ENCODE measurements at places on chromosomes 16 and 17. TPM values are rescaled to one million over a fixed set of nuclear protein-coding genes. Genes with fewer than 3 reads are reported as not detected.
A peak's percentile ranks its signal among the peaks of the same experiment; 100 is the strongest.

- no peaks in the 10 kb centered on the region for H3K4me1 ChIP-seq
- H3K4me3 ChIP-seq: no peak overlapping the region
- peaks cover 53% of the 10 kb centered on the region for H3K27me3 ChIP-seq
- H3K27ac ChIP-seq: no peak overlapping the region
- no peak for DNase-seq
- no peaks in the 10 kb centered on the region for H3K36me3 ChIP-seq
These were observed 27.7 kb downstream of the TBC1D3B start for GRCh38 chr17:36148559-36149295.

DNA sequence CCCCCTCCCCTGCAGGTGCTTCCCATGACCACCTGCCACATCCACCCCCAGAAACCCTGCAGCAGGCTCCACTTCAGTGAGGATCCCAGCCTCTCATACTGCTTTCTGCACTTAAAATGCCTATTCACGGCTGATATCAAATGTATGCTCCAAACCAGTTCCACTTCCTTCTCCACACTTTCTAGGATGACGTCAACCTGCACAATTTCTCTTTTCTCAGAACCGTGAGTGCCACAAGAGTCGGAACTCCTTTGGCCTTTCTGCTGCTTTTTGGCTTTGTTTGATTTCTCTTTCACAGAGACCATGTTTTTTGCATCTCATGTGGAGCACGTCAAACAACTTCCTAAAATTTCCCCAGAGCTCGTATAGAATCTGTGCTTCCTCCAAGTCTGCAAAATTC, 378.8 kb upstream of the TNRC6C start:
- DNase-seq: no peak
- H3K4me3 ChIP-seq: no peak overlapping the region
- H3K4me1 ChIP-seq: no peaks in the 10 kb centered on the region
- no peaks in the 10 kb centered on the region for H3K36me3 ChIP-seq
- H3K27ac ChIP-seq: no peak overlapping the region
- H3K27me3 ChIP-seq: peaks cover 29% of the 10 kb centered on the region

DNA sequence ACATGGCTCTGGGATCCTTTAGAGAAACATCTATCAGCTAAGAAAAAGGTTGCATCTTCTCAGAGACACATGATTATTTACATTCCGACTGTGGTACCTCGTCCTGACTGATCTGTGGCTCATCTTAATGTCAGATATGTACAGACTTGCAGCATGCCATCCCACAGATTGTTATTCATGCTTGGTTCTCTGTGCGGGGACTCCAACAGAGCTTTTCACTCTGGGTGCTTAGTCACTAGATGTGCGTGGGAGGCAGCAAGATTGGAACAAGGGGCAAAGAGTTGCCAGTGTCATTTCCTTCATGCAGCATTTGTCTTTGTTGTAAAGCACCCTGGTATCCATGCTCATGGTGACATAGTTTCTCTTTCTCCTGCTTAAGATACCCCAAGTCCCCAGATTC, 179.1 kb upstream of the CACNG5 start:
- no peak overlapping the region for H3K27ac ChIP-seq

DNA sequence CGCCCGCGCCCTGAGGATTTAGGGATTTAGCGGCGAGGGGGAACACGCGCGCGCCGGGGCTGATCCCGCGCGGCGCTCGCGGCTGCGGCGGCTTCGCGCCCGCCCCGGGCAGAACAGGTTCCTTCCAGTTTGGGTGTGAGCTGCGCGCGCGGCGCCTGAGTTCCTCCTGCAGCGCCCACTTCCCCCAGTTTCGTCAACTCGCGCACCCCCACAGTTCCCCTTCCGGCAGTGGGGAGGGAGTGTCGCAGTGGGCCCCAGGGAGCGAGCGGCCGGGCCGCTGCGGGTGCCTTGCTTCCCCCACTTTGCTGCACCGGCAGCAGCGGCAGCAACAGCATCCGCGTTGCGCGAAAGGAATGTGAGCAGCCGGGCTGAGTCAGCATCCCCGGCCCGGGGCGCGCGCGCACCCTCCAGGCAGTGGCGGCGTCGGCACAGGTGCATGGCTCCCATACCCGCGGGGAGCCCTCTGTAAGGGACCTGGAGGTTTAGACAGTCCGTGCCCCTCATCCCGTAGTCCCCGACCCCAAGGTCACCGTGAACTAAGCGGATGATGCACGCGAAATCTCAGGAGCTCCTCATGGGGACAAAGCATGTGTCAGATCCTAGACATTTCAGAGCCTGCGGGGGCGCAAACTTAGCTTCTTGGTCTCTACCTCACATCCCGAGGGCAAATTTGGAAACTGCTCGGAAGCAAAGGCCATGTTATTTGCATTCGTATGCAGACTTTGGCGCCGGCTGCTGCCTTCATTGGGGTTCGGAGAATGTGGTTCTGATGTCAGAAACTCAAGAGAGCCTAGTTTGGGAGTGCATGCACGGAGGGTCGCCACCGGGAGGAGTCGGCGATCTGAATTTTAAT, 767 bp downstream of the ARSG start:
- peak overlapping the region; percentile 64 for H3K27ac ChIP-seq
- H3K4me1 ChIP-seq: peaks cover 14% of the 10 kb centered on the region
- no peaks in the 10 kb centered on the region for H3K36me3 ChIP-seq

DNA sequence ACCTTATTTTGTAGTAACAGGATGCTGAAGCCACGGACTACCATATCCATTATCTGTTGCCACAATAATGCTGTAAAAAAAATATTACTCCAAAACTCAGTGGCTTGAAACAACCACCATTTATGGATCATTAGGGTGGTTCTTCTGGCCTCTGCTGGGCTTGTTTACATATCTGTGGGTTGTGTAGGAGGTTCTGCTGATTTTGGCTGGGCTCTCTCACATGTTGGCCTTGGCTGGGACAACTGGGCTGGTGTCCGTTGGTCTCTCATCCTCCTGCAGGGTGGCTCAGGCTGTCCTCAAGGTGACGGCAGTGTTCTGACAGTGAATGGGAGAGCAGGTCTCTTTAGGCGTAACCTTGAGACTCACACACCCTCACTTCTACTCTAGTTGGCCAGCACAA, 76.0 kb downstream of the GPR139 start:
- H3K27ac ChIP-seq: no peak overlapping the region
- H3K4me3 ChIP-seq: no peak overlapping the region
- no peaks in the 10 kb centered on the region for H3K36me3 ChIP-seq
- H3K4me1 ChIP-seq: no peaks in the 10 kb centered on the region
- DNase-seq: no peak

DNA sequence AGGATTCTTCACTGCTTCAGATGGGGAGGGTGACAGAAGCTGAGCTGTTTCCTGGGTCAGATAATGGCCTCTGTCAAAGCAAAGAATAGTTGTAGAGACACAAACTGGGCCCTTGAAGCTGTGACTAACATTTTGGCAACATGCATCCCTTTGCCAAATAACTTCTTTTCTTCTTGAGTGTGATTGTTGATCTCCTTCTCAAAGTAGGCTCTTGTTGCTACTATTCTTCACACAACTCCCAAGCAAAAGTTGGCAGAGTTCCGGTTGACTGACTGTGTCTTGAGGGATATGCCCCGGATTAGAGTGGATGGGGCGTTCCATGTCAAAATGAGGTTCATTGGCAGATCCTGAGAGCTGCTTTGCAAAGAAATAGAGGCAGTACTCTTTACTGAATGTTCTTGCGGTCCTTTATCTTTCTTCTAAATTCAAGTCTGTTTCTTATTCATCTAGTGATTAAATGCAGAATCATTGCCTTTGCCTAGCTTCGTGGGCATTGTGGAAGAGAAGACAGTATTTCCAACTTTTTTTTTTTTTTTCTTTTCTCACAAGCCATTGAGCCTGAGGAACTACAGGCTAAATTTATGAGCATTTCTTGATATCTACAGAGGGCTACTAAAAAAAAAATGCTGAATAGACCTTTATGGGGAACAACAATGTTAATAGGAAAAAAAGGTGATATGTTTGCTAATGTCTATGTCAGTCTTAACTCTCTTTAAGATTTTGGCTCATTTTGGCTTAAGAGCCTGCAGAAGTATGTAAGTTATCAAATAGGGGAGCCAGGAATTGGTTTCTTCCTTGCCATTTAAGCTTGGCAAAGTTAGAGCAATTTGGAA, 5.8 kb downstream of the WIPF2 start:
- no peaks in the 10 kb centered on the region for H3K27me3 ChIP-seq
- H3K4me3 ChIP-seq: no peak overlapping the region
- DNase-seq: no peak
- peaks cover 9% of the 10 kb centered on the region for H3K36me3 ChIP-seq
- H3K27ac ChIP-seq: peak overlapping the region; percentile 69

DNA sequence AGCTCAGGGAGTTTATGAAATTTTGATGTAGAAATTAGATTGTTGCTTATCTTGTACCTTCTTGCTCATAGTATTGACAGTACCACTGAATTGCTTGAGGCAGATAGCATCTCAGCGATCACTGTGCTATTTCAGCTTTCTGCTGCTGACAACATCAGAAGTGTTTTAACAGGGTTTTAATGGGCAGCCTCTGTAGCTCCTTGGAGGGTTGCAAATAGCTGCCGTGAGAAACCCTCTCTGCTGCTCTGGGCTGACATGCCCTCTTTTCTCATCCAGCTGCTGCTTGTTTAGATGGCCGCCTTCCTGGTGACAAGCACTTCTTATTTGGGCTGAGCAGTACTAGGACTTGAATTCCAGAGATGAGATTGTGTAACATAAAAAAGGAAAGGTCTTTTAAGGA, 180.2 kb upstream of the TBX2 start:
- H3K4me1 ChIP-seq: peaks cover 66% of the 10 kb centered on the region
- no peak for DNase-seq

SMIM5 gene
- total RNA-seq: 1.7 TPM

- no peaks in the 10 kb centered on the region for H3K27me3 ChIP-seq
- peaks cover 20% of the 10 kb centered on the region for H3K4me1 ChIP-seq
- no peak for DNase-seq
- H3K27ac ChIP-seq: peak overlapping the region; percentile 99
- H3K4me3 ChIP-seq: peak overlapping the region; percentile 98
- H3K36me3 ChIP-seq: peaks cover 14% of the 10 kb centered on the region
These were observed 686 bp downstream of the SRCAP start for GRCh38 chr16:30699615-30700099.

OR2C1 gene
- total RNA-seq: 0.47 TPM

DNA sequence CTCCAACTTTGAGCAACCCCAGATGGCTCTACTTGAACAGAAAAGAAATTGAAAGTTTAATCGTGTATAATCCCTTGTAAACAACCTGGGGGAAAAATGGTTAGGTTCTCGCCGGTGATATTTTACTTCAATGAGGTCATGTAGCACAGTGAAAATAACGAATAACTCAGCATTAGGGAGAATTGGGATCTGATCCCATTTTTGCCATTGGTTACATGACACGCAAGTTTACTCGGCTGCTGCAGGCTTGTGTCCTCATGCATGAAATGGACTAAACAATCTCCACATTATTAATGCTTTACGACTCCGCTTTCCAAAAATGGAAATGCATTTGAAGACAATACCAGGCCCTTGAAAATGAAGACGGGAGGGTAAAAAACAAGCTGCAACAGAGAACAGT, 45.5 kb upstream of the LRRC37A3 start:
- no peak overlapping the region for H3K4me3 ChIP-seq

DNA sequence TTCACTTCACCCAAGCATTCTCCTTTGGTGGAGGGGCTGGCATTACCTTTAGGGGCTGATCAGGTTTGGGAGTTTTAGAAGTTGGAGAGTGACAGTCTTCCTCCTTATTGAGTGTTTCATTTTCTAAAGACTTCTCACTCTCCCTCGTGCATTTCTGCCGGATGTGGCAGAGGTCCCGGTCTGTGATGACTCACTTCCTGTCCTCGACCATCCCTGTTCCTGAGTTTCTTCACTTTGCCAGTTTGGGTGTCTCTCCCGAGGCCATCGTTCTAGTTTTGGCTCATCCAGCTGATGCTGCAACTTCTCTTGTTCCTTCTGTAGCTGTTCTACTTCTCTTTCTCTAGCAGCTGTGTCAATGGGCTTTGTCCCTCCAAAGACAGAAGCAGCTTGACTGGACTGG, 104.3 kb downstream of the PHKB start:
- no peak for DNase-seq
- no peaks in the 10 kb centered on the region for H3K4me1 ChIP-seq
- no peak overlapping the region for H3K4me3 ChIP-seq
- no peaks in the 10 kb centered on the region for H3K27me3 ChIP-seq
- H3K27ac ChIP-seq: no peak overlapping the region

DNA sequence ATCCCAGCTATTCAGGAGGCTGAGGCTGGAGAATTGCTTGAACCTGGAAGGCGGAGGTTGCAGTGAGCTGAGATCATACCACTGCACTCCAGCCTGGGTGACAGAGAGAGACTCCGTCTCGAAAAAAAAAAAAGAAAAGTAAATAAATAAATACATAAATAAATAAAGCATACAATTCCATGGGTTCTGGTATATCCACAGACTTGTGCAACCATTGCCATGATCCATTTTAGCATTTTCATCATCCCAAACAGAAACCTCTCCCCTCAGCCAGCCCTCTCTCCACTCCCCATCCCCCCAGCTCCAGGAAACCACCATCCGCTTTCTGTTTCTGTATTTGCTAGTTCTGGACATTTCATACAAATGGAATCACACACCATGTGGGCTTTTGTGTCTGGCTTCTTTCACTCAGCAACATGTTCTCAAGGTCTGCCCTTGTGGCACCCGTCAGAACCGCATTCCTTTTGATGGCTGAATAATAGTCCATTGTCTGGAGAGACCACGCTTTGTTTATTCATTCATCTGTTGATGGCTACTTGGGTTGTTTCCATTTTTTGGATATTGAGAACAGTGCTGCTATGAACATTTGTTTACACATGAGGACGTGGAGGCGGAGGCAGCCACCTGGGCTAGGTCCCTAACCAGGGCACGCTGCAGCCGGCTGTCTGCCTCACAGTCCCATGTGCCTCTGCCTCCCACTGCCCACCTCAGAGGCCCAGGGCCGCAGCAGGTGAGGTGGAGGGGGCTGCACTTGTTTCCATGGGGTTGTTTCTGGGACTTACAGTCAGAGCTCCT, 76.2 kb downstream of the NT5M start:
- no peak overlapping the region for H3K4me3 ChIP-seq
- H3K4me1 ChIP-seq: no peaks in the 10 kb centered on the region
- peaks cover 16% of the 10 kb centered on the region for H3K27me3 ChIP-seq
- no peaks in the 10 kb centered on the region for H3K36me3 ChIP-seq
- H3K27ac ChIP-seq: no peak overlapping the region

GRCh38 chr16:89613231-89613953, at the start of gene DPEP1:
DPEP1 (plus strand) TSS chr16:89613642; CDS start chr16:89630411, 16,769 bp downstream.
- H3K36me3 ChIP-seq: no peaks in the 10 kb centered on the region
- H3K27ac ChIP-seq: peak within 1 kb of the TSS; percentile 44
- H3K27me3 ChIP-seq: peaks cover 3% of the 10 kb centered on the region
- DNase-seq: no peak

- DNase-seq: no peak
- H3K27me3 ChIP-seq: no peaks in the 10 kb centered on the region
- peak overlapping the region; percentile 37 for H3K27ac ChIP-seq
- no peak overlapping the region for H3K4me3 ChIP-seq
These were observed 72.8 kb upstream of the ATF7IP2 start for GRCh38 chr16:10312784-10313724.

Measured in mesothelial cell of epicardium (in vitro differentiated cells).